NCI-H1417 treated with DMSO at 0.1 percent for 48 hours (cell line): ENCODE measurements at places on chromosomes 11 and 22.

GRCh38 chr11:20616920-20617319 is 17.5 kb downstream of the SLC6A5 start:
- no peak for DNase-seq

DNA sequence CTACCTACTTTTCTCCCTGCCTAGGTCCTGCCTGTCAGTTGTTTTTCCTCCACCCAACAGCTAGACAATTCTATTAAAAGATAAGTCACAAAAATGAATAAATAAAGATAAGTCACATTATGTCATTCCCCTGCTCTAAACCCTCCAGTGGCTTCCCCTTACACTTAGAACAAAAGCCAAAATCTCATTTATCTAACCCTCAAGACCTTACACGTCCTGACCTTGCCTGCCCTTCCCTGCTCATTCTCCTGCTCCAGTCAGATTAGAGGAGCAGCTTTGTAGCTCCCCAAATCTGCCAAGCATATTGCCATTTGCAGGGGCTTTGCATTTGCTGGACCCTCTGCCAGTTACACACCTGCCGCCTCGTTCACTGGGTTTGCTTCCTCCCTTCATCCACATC is 16.7 kb downstream of the KREMEN1 start:
- DNase-seq = no peak

- no peak for DNase-seq
Measured at GRCh38 chr11:84825106-84825660, 802.0 kb downstream of the DLG2 start.

DNA sequence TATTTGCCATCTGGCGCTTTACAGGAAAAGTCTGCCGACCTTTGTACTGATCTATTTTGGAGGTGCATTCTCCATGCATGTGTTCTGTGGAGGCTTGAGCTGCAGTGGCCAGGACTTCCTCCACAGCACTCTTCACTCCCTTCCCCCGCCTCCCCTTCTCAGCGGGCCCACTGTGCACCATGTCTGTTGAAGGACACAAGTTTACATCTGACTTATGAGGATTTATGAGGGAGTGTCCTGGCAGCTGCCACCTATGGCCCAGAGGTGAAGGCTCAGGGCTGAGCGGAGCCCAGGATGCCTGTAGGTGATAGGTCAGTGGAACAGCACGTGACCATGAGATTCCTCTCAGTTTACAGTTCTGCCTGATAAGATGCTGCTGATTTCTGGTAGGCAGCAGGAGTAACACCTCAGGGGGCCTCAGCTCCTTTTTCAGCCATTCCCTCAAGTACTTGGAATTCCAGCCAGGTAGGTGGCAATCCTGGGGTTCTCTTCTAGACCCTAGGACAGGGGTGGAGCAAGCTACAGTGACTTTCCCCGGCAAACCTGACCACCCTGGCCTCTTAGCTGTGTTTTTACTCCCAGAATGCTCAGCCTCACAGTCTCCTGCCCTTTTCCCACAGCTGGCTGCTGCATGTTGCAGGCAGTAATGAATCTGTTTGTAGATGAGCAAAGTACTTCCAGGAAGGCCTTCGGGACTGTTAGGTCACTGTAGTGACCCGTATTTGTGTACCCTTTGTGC is 59.9 kb downstream of the PPFIBP2 start:
- no peak for DNase-seq
